ENCODE measurements at places on chromosomes 4 and X.

DNA sequence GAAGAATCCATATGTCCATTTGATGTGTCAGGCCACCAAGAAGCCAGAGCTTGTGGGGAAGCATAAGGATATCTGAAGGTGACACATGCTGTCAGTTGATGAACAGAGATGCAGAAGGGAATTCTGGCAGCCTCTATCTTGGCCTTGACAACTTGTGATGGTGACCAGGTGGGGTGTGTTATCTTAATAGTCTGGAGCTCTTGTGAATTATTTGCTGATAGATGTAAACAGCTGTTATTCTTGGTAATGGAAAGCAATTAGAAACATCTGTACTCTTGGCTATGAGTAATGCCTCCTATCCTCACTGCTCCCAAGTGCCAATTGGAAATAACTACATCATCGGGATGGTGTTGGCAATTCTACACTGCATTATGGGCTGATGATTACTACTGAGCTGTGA is 51.9 kb downstream of the NAA11 start:
- DNase-seq, result no peak

DNA sequence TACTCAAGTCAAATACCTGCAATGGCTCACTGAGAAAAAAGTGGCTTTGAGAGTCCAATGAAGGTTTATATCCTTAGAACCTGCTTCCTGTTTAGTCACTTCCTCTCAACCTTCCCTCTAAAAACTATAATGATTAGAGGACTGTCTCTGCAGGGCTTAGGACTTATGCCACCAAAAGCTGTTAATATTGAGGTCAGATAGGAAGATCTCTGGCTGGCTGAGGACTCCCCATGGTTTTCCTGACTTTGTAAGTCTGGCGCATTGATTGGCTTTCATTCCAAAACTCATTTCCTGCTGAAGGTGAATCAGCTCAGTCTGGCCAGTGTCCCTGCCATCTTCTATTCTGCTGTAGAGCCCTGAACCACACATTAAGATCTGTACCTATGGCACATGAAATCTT is 140.9 kb upstream of the ANK2 start:
- no peak for DNase-seq

DNA sequence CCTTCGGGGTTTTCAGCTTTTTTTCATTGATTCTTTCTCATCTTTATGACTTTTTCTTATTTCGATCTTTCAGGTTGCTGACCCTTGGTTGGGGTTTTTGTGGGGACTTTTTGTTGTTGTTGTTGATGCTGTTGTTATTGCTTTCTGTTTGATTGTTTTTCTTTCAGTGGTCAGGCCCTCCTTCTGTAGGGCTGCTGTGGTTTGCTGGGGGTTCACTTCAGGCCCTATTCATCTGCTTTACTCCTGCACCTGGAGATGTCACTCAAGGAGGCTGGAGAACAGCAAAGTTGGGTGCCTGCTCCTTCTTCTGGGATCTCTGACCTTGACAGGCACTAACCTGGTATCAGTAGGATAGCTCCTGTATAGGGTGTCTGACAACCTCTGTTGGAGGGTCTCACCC is 39.9 kb upstream of the PCDH18 start:
- DNase-seq, result no peak

DNA sequence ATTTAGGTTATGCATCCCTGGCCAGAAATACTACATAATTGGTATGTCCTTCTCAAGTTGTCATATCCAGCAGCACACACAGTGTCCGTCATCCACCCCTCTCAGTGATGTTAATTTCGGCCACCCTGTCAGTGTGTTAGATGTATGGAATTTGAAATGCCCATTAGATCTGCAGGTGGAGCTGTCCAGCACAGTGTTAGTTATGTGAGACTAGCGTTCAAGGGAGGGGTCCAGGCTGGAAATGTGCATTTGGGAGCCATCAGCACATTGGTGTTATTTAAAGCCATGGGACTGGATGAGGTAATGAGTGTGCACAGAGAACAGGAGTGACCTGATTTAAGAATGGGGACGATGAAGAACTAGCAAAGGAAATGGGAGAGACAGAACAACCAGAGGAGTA is 22.4 kb downstream of the ANAPC4 start:
- no peak for DNase-seq

GRCh38 chrX:131264665-131265064 is 24.4 kb downstream of the IGSF1 start:
- no peak for DNase-seq

GRCh38 chr4:115053313-115053712 is 60.1 kb downstream of the NDST4 start:
- no peak for DNase-seq

DNA sequence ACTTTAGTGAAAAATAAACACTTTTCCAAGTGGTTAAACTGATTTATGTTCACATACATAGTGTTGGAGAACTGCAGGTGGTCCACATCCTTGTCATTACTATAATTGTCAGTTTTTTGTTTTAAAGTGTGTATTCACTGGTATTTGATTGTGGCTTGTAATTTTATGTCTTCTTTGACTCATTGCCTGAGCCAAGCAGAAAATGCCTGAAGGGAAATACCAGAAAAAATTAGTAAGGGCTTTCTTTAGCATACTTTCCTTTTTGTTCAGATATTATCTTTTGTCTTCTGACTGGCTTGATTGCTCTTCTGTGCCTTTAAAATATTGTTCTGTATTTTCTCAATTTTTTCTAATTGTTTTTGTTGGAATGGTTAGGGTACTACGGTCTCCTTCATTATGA is 981.3 kb downstream of the C4orf33 start:
- DNase-seq, result no peak

GRCh38 chrX:25067271-25068172 is 51.8 kb upstream of the ARX start:
- no peak for DNase-seq

DNA sequence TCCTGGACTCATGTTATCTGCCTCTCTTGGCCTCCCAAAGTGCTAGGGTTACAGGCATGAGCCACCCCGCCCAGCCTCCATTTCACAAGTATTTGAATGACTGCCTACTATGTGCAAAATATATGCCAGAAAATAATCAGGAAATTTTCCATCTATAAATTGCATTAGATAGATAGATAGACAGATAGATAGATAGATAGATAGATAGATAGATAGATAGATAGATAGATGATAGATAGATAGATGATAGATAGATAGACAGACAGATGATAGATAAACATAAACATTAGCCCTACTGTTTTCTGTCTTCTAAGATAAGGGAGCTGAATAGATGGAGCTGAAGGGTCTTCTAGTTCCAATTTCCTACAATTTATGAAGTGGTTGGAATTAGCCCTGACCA is 87.4 kb upstream of the TRIM2 start:
- DNase-seq, result no peak

DNA sequence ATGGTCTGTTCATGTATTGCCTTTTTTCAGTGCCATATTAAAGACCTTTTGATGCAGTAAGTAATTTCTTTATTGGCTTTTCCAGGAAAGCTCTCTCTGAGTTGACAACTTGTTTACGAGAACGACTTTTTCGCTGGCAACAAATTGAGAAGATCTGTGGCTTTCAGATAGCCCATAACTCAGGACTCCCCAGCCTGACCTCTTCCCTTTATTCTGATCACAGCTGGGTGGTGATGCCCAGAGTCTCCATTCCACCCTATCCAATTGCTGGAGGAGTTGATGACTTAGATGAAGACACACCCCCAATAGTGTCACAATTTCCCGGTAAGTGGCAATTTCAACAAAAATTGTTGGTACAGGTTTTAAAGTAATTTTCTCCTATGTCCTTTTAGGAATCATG is 148.0 kb downstream of the STIM2 start:
- no peak for DNase-seq

DNA sequence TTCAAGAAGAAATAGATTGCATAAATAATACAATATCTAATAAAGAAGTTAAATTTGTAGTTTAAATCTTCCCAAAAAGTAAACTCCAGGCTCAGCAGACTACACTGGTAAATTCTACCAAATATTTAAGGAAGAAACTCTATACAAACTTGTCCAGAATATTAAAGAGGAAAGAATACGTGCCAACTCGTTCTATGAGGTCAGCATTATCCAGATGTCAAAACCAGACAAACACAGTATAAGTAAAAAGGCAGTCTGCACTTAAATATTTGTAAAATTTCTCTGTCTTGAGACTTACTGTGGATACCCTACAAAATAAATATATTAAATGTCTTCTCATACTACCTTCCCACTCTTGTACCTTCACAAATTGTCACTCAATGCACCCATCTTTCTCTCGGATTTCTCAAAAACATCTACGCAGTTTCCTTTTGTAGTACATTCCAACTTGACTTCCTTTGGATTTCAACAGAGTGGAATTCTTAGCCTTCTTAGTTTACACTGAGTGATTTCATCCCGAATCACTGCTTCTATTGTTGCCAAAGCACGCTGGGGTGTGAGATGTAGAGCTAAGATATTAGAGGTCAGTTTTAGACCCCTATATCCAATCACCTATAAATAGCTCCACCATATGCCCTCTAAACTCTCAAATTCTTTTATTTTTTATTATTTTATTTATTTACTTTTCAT is 71.6 kb upstream of the MAB21L2 start:
- no peak for DNase-seq

- no peak for DNase-seq
Measured at GRCh38 chr4:144647095-144647561, 1.2 kb downstream of the HHIP start.

DNA sequence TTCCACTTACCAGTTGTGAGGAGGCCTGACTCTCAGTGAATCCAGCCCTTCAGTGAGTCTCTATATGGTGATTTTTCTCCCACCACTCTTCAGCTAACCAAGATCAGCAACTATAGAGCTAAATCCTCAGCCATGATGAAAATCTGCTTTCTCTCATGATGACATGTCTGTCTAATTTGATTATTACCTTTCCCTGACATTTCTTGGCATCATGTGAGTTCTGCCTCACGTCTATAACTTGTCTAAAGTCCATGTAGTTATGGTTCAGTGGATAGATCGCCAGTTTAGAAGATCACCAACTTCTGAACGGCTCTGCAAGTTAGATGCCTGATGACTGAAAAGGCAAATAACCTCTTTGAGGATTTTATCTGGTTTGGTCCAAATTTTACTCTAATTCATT is 14.9 kb upstream of the DCAF8L1 start:
- DNase-seq, result no peak

DNA sequence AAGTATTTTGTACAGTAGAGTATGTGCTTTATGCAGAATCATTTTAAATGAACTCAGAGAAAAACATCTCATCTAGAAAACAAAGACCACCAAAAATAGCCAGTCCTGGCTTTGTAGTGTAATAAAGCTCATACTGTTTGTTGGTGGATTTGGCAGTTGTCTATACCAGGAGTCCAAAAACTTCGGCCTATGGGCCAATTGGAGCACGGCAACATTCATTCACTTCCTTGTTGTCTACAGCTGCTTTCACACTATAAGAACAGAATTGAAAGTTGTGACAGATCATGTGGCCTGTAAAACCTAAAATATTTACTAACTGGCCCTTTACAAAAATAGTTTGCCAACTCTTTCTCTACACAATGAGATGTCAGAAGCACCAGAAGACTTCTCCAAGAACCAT is 5.3 kb downstream of the FBXW7 start:
- no peak for DNase-seq

DNA sequence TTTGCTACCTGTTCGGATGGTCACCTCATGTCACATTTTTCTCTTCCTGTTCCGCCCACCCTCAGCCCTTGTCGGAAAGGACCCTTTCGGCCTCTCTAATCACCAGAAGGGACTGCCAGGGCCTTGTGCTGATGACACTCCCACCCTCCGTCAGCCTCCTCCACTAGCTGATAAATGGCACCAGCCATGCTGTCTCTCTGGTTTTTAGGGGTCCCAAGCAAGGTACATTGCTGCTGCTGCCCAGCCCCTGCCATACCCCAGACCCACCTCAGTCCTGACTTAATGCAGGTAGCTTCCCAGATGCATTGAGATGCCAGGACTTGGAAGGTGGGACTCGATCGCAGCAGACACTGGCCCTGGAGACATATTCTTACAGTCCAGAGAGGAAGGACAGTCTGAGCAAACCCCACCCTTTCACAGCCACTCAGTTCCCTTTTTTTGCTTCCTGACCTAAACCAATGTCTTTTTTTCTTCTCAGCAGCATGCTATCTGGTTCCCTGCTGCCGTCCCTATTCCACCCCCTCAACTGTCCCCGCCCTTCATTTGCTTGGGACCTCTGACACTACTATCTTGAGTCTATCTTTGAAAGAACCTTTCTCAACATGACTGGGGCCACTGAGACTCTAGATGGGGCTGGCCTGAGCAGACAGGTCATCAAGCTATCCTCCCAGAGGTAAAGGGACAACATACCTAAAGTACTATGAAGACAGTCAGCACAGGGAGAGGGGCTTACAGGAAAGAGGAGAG is at the start of gene BTK:
BTK (minus strand) TSS at position 397 of the 747 bp plus-strand sequence. CDS start 10,907 bp downstream, outside the sequence.
- DNase-seq, result no peak

DNA sequence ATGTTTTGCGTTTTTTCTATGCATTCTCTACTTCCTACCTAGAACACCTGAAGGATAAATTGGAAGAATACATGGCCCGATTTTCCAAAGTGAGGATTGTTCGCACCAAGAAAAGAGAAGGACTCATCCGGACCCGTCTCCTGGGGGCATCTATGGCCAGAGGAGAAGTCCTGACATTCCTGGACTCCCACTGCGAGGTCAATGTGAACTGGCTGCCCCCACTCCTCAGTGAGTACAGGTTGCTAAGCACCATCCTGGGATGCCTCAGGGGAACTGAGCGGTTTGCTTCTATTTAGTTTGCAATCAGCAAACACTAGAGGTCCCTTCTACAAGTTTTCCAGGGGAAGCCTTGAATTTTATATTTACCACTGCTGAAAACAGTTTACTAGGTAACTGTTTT is 359.3 kb upstream of the GALNT7 start:
- DNase-seq, result no peak

GRCh38 chr4:143441678-143442077 is 71.8 kb upstream of the SMARCA5 start:
- no peak for DNase-seq

DNA sequence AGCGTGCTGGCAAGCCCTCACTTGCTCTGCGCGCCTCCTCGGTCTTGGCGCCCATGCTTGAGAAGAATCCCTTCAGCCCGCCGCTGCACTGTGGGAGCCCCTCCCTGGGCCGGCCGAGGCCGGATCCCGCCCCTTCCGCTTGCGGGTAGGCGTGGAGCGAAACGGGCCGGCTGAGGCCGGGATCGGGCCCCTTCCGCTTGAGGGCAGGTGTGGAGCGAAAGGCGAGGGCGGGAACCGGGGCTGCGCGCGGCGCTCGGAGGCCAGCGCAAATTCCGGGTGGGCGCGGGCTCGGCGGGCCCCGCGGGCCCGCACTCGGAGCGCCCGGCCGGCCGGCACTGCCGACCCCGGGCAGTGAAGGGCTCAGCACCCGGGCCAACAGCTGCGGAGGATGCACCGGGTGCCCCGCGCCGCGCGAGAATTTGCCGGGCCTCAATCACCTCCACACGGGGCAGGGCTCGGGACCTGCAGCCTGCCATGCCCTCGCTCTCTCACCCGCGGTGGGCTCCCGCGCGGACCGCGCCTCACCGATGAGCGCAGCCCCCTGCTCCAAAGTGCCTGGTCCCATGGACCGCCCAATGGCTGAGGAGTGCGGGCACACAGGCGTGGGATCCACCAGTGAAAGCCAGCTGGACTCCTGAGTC is 58.1 kb upstream of the GBA3 start:
- no peak for DNase-seq

DNA sequence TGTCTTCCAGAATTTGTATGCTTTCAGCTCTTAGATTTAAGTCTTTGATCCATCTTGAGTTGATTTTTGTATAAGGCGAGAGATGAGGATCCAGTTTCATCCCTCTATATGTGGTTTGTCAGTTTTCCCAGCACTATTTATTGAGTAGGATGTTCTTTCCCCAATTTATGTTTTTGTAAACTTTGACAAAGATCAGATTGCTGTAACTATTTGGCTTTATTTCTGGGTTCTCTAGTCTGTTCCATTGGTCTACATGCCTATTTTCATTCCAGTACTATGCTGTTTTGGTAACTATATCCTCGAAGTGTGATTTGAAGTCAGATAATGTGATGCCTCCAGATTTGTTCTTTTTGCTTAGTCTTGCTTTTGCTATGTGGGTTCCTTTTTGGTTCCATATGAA is 60.7 kb downstream of the IL15 start:
- no peak for DNase-seq

Data from NCI-H1105 (cell line).